ENCODE measurements at places on chromosomes 4 and X.

DNA sequence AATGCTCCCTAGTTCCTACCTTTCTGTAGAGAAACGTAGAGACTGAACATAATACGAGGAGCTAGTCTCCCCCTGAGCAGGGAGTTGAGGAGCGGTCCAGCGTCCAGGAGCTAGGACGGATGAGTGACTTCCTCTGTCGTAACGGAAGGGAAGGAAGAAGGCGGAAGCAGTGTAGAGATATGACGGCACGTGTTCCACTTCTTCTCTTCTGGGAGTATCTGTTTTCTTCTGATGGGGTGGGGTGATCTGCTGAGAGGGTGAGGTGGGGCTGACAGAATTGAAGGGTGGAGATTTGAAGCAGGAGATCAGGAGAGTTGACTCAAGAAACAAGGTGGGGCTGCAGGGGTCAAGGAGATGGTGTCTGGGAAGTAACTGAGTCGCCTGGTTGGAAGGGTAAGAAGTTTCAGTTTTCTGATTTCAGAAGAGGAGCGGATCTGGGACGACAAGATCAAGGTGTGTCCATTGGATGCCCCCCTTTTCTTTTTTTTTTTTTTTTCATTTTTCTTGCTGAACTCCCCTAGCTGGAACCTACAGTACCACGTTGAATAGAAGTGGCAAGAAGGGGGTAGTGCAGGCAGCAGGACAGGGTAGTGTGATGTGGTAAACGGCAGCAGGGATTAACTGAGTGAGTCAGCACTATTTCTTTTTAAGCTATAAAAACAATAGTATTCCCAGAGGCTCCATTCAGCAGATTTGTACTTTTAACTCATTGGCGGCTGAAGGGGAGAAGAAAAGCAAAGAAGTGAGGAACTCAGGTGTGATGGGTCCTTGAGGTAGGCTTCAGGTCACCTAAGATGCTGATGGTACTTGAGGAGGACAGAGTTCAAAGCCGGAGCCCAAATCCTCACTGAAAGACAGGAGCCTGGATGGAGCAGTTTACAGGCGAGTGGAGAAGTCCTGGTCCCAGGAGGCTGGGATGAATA, 50.8 kb upstream of the SETD7 start:
- DNase-seq = peak; percentile 8

- DNase-seq = peak; percentile 52
Measured at GRCh38 chr4:40280586-40280985, 54.5 kb upstream of the CHRNA9 start.

DNA sequence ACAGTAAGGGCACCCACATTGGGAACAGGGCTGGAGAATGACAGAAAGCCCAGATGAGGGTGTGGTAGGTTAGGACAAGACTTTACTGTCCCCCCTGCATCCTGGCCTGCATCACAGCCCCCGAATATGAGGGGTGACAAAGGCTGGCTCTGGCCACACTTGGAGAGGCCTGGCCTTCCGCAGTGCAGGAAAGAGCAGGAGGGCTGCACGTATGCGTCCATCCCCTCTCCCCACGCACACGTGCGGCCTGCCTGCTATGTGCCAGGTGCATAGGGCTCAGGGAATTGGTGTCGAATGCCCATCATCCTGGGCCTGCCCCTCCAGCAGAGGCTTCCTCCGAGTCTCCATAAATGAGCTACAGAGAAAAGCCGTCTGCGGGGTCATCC, 80.5 kb downstream of the ABLIM2 start:
- no peak for DNase-seq

GRCh38 chrX:115284877-115285276, 4.6 kb upstream of the LUZP4 start:
- DNase-seq = no peak

- no peak for DNase-seq
Measured at GRCh38 chr4:40200875-40201801, 4.3 kb downstream of the RHOH start.

- no peak for DNase-seq
Measured at GRCh38 chr4:181618038-181618618, 625.1 kb upstream of the TENM3 start.

GRCh38 chr4:96913441-96914080, 1073.7 kb downstream of the PDHA2 start:
- no peak for DNase-seq

- DNase-seq = no peak
Measured at GRCh38 chr4:139241086-139241783, 38.8 kb downstream of the MGARP start.

- no peak for DNase-seq
Measured at GRCh38 chrX:148459343-148459742, 41.1 kb upstream of the AFF2 start.

DNA sequence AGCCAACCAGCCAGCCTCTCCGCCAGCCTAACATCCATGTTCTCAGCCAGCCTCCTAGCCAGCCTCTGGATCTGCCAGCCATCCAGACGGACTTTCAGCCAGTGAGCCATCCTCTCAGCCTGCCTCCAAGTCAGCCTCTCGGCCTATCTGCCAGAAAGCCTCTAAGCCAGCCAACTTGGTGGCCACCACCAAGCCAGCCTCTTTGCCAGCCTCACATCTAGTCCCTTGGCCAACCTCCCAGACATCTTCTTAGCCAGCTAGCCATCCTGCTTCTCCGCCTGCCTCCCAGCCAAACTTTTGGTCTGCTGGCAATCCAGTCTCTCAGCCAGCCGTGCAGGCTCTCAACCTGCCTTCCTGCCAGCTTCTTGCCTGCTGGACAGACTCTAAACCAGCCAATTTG, 16.4 kb upstream of the ARAP2 start:
- DNase-seq = no peak

DNA sequence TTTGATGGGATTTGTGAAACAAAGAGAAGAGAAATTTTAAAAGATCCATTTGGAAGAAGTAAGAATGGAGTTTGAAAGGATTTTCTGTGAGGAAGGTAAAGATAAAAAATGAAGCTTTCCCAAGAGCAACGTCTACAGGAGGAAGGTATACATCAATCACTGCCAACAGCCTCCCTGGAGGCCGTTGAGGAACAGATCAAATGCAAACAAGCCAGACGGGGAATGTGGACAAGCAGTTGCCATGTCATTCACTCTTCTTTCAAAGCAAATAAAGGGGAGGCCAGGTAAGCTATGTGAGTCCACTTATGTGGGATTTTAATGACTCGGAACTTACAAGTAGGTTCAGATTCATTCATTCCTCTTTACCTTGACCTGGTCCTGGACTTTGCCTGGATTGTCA, 1020.5 kb upstream of the AGA start:
- no peak for DNase-seq

DNA sequence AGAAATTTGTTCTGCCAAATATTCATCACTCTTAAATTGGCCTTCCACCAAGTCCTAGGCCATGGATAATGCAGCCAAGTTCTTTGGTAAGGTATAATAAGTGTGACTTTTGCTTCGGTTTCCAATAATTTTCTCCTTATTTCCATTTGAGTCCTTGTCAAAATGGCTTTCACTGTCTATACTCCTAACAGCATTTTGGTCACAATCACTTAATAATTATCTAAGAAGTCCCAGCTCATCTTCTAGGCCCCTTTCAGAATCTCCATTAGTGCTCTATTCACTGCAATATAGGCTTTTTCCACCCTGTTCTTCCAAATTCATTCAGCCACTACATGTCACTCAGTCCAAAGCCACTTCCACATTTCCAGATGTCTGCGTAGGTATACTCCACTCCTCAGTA, 51.0 kb upstream of the SPIN4 start:
- no peak for DNase-seq

- DNase-seq = no peak
Measured at GRCh38 chr4:153465140-153465539, 1.0 kb upstream of the TMEM131L start.

DNA sequence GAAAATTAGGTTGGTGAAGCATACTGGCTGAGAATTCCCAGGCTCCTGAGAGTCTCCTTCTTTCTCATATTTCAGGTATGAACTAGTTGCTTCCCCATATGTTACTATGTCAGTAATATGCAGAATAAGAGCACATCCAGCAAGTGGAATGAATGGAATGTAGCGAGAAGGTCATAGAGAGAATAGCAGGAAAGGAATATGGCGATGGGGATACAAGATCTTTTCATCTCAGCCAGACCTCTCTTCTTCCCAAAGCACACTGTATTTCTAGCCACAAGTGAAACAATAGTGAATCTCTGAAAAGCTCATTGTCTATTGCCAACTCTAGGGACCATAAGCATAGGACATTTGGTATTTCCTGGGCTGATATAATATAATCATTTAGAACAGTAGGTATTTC, 54.6 kb upstream of the MMAA start:
- DNase-seq = no peak

- no peak for DNase-seq
Measured at GRCh38 chrX:119817130-119817690, 25.8 kb upstream of the RPL39 start.

- DNase-seq = no peak
Measured at GRCh38 chr4:6891436-6892170, 18.0 kb upstream of the TBC1D14 start.

DNA sequence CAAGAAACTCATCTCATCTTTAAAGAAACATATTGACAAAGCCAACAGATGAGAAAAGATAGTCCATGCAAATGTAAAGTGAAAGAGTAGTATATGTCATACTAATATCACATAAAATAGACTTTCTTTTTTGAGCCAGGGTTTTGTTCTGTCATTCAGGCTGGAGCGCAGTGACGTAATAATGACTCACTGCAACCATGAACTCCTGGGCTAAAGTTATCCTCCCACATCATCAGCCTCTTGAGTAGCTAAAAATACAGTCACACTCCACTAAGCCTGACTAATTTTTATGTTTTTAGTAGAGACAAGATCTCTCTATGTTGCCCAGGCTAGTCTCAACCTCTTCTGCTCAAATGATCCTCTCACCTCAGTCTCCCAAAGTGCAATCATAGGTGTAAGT, 51.8 kb upstream of the TRAM1L1 start:
- no peak for DNase-seq

GRCh38 chrX:150934453-150934852, 36.0 kb upstream of the CD99L2 start:
- no peak for DNase-seq

DNA sequence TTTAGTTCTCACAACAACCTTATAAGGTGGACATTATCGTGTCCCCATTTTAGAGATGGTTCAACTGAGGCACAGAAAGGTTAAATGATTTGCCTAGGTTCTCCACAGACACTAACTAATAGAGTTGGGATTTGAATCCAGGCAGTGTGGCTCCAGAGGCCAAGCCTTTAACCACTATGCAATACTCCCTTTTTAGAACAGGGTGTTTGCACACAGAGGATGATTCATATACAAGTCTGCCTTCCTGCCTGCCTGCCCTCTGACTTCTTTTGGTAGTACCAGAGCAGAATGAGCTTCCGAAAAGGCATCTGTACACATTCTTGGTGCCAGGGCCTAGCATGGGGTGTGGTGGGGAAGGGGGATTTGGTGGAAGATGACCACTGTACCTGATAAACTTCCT, 150.8 kb upstream of the ARHGEF9 start:
- no peak for DNase-seq

GRCh38 chr4:143207555-143207954, 22.8 kb downstream of the USP38 start:
- no peak for DNase-seq

GRCh38 chrX:101605146-101605545, 12.7 kb downstream of the ARMCX6 start:
- no peak for DNase-seq

GRCh38 chr4:7070729-7071511, 3.1 kb upstream of the GRPEL1 start:
- DNase-seq = peak; percentile 89

- no peak for DNase-seq
Measured at GRCh38 chrX:39726771-39727170, 371.0 kb downstream of the BCOR start.

DNA sequence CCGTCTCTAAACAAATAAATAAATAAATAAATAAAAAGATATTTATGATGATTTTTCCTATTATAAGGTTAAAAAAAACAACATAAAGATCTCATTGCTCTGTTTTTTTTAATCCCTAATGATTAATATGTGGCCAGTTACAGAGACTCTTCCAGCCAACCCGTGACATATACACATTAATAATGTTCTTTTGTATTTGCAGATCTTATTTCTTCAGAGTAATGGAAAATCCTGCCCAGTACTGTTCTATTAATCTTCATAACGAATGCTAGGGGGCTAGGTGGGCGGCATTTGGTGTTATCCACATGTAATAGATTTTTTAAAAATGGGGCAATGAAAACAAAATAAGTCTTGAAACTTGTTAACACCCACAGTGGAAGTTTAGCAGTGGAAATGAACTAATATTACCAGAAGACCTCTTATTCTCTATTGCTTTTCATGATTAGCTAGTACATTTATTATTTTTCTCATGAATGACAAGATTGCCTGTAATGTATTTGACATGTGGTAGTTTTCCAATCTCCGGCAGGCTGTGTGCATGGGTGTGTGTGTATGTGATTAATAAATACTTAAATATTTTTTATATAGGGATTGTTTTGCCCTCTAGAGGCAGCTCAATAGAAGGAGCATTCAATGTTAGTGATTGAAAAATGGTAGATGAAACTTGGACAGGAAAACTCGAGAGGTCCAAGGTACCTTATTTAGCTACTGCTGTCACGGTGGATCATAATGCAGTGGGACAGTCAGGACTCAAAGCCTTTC, 457.4 kb downstream of the IL1RAPL1 start:
- DNase-seq = no peak

DNA sequence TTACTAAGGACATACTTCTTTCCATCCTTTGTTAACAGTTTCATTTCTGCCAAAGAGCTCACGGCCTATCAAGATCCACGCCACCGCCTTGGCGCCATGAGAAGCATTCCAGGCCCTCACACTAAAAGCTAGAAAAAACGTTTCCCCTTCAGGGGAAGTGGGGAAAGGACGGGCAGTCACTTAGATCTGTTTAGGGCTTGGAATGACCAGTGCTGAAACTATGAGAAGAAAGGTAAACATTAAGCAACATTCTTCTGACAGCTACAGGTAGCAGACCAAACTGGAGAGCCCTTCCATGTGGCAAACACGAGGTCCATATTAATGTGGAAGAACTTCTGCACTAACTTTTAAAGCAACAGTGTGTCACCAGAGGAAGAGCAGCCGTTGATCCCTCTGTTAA, 146.7 kb downstream of the SH3KBP1 start:
- DNase-seq = no peak

DNA sequence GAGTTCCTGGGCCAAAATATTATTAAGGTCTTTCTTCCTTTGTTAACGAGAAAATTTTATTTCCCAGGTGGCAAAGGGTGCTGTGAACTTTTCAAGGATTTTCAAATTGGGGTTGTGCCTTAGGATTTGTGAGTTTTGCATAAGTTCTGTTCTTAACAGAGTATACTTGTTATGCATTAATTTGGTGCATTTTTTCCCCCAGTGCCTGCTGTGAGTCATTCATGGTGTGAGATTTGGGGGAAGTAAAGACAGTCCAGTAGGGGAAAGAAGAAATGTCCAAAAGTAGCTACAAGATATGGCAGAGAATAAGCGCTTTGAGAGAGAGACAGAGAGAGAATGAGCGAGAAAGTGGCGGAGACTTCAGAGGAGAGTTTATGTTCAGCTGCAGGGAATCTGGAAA, 239.2 kb downstream of the ARHGAP10 start:
- DNase-seq = no peak

DNA sequence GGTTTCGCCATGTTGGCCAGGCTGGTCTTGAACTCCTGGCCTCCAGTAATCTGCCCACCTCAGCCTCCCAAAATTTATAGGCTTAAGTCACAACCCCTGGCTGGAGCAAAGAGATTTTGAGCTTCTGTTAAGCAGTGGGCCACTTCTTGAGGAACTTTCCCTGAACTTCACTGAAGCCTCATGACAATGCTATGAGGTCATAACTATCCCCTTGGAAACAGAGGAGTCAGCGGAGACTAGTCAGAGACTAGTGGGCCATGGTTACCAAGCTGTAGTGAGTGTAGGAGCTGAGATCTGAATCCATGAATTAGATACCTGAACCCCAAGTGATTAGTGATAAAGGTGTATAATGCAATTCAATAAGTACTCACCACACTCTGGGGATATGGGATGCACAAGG, 145.1 kb upstream of the MSX1 start:
- DNase-seq = no peak
